Sciatic nerve (tissue), 2 donors: ENCODE measurements at places on chromosomes 16 and 17. TPM values are rescaled to one million over a fixed set of nuclear protein-coding genes. Genes with fewer than 3 reads are reported as not detected.

The CBFA2T3 gene
- 8.2 TPM for total RNA-seq

The RAC3 gene
- 4.0 TPM for total RNA-seq

The IRF8 gene
- total RNA-seq, result 19.1 TPM

The TP53TG3 gene
- not detected for total RNA-seq

The FOXJ1 gene
- 0.40 TPM for total RNA-seq

The PIPOX gene
- 1.5 TPM for total RNA-seq

The SIAH1 gene
- 37.2 TPM for total RNA-seq

The HSD17B2 gene
- not detected for total RNA-seq

The CBFB gene
- total RNA-seq, result 60.3 TPM

The CHCT1 gene
- not detected for total RNA-seq

The NPIPB9 gene
- total RNA-seq, result 1.6 TPM

The CMTM4 gene
- total RNA-seq, result 17.8 TPM

The TLCD3A gene
- 10.1 TPM for total RNA-seq

The TBC1D26 gene
- 0.27 TPM for total RNA-seq

The USP43 gene
- total RNA-seq, result 0.18 TPM

The ZNF689 gene
- total RNA-seq, result 7.1 TPM

The FBXW10 gene
- not detected for total RNA-seq

The KPNB1 gene
- 223 TPM for total RNA-seq

The CSH2 gene
- total RNA-seq, result not detected

The TP53TG3B gene
- total RNA-seq, result not detected

The EFCAB13 gene
- 24.5 TPM for total RNA-seq

The ZPBP2 gene
- not detected for total RNA-seq

The KRTAP1-5 gene
- total RNA-seq, result not detected

The KRTAP2-3 gene
- not detected for total RNA-seq

The ITGB3 gene
- 30.2 TPM for total RNA-seq

The CRYBA1 gene
- not detected for total RNA-seq

The CD300H gene
- total RNA-seq, result not detected

The LPO gene
- not detected for total RNA-seq

The TIMP2 gene
- 720 TPM for total RNA-seq

The KRTAP9-2 gene
- not detected for total RNA-seq

The TPSAB1 gene
- 11.5 TPM for total RNA-seq

The KAT8 gene
- 67.3 TPM for total RNA-seq
